ENCODE measurements at places on chromosomes 13 and 19. TPM values are rescaled to one million over a fixed set of nuclear protein-coding genes. Genes with fewer than 3 reads are reported as not detected.

KISS1R gene
- total RNA-seq: not detected

INSL3 gene
- not detected for total RNA-seq

ZNF98 gene
- not detected for total RNA-seq

IGFL3 gene
- total RNA-seq: not detected
